NCI-H2081 (cell line): ENCODE measurements at places on chromosomes 5 and 9.
A peak's percentile ranks its signal among the peaks of the same experiment; 100 is the strongest.

GRCh38 chr9:123080444-123080843 is 47.0 kb downstream of the GPR21 start:
- no peak for DNase-seq

- DNase-seq, result no peak
Measured at GRCh38 chr5:60371065-60371464, 328.9 kb downstream of the DEPDC1B start.

DNA sequence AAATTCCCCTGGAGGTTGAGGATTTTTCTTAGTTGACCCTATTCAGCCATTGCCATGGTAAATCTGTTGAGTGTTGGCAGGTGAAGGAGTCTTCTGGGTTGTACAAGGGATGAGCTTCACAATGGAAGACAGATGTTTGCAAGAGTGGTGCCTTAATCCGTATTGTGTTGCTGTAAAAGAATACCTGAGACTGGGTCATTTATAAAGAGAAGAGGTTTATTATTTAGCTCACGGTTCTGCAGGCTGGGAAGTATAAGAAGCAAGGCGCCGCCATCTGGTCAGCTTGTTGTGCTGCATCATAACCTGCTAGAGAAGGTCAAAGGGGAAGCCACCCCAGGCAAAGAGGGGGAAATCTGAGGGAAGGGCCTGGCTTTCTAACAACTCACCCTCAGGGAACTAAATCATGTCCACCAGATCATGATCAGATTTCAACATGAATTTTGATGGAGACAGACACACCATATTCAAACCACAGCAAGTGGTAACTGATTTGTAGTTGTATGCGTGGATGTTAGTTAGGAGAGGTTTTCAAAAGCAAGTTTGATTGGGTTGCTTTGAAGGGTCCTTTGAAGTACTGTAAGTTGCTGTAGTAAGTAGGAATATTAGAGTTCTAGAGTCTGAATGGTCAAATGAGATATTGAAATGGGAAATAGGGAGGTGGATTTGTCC is 2.5 kb downstream of the TNPO1 start:
- DNase-seq, result peak; percentile 26

DNA sequence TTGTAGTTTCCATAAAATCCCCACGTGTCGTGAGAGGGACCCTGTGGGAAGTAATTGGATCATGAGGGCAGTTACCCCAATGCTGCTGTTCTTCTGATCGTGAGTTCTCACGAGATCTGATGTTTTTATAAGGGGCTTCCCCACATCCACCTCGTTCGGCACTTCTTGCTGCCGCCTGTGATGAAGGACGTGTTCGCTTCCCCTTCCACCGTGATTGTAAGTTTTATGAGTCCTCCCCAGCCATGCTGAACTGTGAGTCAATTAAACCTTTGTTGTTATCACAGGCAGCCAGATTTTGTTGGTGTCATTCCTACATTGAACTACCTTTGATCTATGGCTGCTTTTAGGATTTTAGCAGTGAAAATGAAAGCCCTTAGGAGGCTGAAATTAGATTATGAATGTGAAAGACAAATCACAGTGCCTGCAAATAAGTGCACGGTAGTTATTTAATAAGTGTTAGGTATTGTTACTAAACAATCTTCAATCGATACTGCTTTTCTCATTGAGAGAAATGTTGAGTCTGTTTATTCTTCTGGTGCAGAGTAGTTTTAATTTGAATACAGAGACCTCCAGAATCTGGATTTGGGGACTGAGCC is 68.0 kb upstream of the C6 start:
- no peak for DNase-seq

DNA sequence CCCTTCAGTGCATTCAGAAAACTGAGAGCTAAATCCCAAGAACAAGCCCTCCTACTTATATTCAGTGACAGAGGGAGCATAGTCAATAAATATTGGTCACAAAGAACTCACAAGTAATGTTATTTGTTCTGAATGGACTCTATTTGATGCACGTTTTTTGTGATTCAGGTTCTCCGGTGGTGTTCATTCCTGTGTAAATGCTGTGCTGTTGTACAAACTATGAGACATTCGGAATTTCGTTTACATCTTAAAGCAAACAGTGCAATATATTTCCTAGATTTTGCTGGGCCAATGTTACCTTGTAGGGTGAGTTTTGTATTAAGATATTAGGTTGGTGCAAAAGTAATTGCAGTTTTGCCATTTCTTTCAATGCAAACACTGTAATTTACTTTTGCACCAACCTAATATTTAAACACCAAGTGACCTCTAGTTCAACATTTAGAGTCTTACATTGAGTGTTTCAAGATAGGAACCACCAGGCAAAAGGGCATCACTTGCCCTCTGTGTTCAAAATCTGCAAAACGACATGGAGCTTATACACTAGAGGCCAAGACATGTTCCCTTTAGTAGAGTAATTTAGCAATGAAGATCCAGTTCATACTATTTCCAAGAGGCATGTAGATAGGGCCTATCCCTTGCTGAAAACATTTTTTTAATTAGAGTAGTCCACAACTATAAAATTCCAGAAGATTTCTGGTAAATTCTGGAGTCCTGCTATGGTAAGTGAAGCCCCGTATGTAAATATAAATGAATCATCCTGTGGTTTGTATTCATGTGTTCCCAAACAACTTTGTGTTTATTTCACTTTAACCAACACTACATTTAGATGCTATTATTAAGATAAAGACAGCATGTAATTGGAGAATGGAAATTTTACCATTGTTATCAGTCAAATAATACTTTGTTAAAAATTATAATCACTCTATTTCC is 444.0 kb upstream of the PTGER4 start:
- no peak for DNase-seq
